NCI-H1048 (cell line): ENCODE measurements at places on chromosomes 1 and 21.

- DNase-seq: no peak
These were observed 957 bp downstream of the CAPN9 start for GRCh38 chr1:230747890-230748800.

DNA sequence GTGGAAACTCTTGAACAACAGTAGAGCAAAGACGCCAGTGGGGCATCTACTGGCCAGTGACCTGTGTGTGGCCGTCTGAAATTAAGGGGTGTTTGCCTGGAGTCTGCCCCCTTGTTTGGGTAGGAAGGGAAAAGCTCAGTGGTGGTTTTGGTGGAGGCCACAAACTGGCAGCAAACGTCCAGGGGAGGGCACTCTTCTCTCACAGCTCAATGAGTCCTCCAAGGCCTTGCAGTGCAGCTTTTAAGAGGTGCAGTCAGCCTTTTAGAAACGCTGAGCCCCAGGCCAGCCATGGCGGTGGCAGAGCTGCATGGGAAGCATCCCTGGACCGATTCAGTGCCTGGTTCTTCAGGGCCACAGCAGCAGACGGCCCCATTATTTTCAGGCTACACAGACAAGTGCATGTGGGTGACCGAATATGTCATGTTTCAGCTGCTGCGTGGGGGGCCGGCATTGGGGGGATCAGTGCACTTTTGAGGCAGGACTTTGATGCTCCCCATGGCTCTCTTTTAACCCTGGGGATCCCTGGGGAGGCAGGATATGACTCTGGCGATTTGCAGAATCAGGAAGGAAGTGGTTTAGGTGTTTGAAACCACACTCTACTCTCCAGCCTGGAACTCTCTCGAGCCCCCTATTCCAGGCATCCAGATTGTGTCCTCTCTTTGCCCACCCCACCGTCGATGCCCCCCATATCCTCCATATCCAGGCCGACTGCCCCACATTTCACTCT, 414.0 kb downstream of the PRDM2 start:
- peak; percentile 46 for DNase-seq

GRCh38 chr1:40732756-40733301, 41.3 kb downstream of the NFYC start:
- no peak for DNase-seq

GRCh38 chr1:194208674-194209073, 1022.3 kb upstream of the B3GALT2 start:
- no peak for DNase-seq

DNA sequence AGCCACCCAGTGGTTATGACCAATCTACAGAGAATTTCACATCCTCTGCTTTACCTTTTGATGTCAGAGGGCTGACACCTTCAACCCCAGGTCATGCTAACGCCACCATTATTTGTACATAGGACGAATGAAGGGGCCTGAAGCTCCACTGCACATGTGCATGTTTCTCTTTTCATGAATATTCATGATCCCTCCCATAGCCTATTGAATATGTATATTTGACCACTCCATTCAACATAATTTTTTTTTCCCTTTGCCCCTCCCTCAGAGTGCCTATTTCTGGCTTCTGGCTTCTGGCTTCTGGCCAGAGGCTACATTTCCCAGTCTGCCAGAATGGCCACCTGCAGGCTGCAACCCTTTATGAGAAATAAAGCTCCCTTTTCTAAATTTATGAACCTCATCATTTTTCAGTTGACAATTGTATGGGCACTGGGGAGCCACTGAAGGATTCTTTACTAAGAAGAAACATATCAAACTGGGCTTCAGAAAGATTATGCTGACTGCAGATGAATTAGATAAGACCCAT, 406.7 kb downstream of the SIPA1L2 start:
- DNase-seq: no peak
